Stimulated activated CD8-positive, alpha-beta memory T cell treated with anti-CD3 and anti-CD28 coated beads, Interleukin-7, amount 100 ng/mL, for 1 hour (primary cell): ENCODE measurements at places on chromosomes 5 and 9.
A peak's percentile ranks its signal among the peaks of the same experiment; 100 is the strongest.

DNA sequence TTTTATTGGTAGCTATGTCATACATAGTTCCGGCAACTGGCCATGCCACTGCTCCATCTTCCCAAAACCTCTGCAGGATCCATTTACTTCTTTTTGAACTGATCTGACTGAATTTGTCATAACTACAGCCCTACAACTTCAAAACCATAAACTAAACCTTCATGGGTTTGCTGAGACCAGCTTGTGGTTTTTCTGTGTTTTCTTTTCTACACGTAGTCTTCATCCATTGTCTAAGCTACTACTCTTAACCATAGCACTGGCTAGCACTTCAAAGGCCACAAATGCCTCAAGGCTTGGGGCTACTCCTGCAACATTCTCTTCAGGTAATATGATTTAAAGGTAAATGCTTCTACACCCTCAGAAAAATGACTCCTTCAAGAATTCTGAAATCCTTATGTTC, 9.0 kb upstream of the KIF2A start:
- no peak for DNase-seq

DNA sequence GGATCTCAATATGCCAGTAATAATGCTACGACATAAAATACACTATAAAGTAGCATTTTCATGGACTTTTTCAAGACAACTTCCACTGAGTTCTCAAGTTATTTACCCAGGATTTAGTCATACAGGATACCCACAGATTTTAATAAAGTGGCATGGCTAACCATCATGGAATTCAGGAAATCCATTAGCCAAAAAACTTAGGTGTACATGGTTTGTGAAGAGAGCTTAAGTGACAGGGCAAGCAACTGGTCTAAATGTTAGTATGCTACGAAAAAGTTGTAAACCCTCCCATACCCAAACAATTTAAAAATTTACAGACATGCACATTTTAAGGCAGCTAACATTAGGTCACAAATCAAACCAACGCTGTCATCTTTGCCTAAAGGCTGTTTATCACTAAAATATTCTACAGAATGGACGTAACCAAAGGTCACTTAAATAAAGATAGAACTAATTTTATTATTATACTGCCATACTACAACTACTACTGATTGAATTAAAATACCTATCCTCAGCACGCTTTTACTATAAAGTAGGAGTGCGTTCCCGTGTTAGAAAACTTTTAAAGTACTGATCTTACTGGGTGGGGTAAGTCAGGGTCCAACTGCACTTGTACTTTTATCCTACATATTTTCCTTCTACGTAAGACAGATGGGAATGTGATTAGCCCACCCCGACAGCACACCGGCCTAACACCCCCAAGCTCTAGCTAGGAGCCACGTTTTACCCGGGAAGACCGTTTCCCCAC, 1.1 kb downstream of the UBTD2 start:
- no peak for DNase-seq

GRCh38 chr9:106697750-106698502, 165.0 kb upstream of the ZNF462 start:
- no peak for DNase-seq

DNA sequence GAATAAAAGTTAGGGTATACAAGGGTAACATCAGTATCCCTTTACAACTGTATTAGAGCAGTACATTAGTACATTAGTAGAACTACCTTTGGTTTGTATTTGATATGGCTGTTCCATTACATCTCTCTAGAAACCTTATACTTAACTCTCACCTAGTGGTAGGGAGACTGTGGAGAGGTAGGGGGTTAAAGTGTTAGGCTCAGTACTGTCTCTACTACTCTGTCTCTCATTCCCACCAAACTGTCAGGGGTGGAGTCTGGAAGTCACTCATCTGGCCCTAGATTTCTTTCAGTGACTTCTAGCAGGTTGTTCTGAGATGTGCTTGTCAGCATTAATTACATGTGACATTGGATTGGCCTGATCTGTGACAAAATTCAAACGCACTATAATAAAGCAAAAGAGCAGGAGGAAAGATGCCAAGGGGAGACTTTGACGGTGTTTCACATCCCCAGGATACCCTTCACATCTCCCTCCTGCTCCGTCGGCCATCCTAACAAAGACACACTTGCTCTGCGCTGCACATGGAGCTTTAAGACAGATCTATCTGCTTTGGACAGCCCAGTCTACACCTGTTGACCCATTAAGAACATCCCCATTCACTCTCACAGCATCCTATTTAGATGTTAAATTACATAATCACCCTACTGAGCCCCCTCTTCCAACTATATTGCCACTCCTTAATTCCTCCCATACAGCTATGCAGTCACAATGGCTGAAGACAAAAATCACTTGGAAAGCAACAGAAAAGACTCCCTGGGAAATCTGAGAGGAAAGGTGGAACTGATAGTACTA, 1043.0 kb upstream of the DMAC1 start:
- no peak for DNase-seq

DNA sequence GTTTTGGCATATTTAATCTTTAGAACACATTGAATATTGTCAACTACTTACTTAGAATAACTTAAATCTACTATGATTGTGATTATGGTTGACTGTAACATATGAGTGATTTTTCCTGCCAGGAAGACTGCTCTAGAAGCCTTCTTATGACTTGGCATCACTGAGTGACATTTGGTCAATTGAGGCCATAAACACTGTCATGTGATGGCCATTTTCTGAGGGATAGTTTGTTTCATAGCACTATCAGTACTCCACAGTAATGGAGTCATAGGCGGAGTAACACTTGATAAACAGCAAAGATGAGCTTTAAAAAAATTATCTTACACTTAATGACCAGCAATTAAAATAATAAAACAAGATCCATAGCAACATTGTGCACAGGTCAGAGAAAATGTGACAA, 31.0 kb downstream of the C9orf40 start:
- DNase-seq: no peak

GRCh38 chr9:121592265-121592664, 59.2 kb upstream of the DAB2IP start:
- no peak for DNase-seq

DNA sequence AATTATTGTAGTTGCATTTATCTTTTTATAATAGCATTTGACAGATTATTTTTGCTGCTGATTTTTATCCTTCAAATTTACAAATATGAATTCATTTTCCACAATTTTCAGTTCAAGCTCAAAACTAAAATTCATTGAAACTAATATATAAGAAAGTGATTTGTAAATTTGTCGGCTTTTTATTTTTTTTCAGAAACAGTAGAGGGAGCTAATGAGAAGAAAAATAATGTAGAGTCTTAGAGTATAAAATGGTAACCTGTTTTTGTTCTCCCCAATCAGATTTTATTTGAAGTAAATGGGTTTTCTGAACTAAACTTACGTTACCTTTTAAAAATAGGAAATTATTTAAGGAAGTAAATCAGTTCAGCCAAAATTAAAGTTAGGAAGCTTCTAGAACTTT, 19.2 kb downstream of the PRRC1 start:
- no peak for DNase-seq

DNA sequence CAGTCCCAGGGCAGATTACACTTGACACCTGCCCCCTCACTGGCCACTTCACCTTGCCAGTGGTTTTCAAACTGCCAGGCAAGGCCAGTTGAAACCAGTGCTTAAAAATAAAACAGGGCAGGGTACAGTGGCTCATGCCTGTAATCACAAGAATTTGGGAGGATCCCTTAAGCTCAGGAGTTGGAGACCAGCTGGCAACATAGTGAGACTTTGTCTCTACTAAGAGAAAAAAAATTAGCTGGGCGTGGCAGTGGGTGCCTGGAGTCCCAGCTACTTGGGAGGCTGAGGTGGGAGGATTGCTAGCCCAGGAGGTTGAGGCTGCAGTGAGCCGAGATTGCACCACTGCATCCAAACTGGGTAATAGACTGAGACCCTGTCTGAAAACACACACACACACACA, 58.1 kb downstream of the ROPN1L start:
- no peak for DNase-seq

DNA sequence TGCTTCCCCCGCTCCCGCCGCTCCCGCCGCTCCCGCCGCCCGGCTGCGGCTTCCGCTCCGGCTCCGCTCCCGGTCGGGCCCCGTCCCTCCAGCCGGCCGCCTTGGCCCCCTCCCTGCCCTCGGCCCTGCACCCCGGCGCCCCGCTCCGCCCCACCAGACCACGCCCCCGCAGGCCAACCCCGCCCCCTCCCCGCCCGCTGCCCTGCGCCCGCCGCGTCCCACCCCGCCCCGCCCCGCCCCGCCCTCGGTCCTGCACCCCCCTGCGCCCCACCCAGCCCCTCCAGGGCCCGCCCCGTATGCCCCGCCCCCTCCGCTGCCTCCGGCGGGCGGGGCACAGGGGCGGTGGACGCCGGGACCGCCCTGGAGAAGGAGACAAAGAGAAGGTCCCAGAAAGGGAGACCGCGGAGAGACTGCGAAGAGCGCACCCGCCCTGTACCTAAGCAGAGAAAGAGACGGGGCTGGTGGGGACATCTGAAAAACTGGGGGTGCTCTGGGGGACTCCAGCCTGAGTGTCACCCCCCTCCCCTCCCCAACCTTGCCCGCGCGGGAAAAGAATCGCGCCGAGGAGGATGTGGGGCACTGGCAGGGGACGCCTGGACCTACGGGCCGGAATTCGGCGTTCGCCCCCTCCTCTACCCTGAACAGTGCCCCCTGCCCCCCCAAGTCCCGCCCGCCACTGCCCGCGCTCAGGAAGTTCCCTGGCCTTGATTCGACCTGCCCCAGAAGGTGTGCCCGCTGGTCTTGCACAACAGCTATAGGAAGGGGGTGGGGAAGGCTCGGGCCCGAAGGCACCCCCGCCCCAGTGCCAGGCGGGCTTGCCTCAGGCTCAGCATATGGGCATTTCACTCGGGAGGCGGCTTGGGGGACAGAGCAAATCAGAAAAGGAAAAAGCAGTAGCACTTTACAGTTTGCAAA, 42.8 kb upstream of the STXBP1 start:
- peak; percentile 59 for DNase-seq

DNA sequence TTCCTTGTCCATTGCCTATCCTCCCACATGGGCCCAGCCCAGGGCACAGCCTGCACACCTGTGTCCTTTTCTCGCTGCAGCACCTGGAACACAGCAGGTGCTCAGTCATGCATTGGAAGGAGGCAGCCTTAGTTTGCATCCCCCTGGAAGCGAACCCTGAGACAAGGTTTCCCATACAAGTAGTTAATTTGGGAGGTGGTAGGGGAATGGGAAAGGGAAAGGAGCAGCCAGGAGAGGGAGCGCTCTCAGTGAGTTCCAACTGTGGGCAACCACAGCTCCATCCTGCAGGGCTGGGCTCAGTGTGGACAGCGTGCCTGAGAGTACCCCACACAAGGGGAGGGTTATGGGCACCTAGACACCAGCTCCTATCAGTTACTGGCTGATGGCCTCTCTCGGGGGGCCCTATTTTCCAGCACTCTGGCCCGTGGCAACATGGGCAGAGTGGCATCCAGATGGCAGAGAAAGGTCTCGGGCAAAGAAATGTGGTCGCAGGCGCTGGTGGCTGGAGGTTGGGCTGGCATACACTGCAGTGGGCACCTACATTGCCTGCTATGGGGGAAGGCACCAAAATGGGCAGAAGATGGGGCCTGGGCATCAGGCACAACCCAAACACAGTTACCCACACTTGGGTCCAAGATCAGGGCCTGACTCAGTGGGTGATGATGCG, 50.1 kb downstream of the TSPAN17 start:
- DNase-seq: no peak

DNA sequence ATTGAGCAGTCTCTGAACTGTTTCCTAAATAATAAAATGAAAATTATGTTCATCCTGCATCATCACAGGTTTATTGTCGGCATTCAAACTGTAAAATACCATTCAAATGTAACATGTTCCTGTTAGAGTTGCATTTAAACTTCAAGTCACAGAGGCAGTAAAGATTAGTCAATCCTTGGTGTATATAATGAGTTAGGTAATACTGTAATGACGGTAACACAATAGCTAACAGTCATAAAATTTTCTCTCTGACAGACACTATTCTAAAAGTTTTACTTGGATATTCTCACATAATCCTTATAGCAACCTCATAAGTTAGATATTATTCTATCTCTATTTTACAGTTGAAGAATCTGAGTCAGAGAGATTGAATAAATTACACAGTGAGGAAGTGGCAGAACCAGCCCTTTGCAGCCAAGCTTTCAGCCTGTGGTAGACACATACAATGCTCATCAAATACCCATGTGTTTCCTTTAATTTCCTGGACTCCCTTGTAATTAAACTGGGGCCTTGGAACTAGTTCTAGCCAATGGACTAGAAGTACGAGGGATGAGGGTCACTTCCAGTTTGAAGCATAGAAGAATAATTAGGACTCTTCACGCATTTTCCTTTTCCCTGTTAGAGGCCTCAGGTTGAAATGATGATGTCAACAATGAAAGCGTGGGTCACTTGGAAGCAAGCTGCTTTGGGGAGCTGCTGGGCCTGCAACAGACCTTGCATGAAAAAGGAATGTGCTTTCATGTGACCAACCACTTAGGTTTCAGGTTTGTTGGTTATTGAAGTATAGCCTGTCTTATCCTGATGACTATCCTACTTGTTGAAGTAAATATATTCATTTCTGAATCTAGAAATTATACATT, 12.3 kb upstream of the CAST start:
- no peak for DNase-seq

GRCh38 chr5:137581776-137582175, 82.7 kb upstream of the SPOCK1 start:
- DNase-seq: no peak

DNA sequence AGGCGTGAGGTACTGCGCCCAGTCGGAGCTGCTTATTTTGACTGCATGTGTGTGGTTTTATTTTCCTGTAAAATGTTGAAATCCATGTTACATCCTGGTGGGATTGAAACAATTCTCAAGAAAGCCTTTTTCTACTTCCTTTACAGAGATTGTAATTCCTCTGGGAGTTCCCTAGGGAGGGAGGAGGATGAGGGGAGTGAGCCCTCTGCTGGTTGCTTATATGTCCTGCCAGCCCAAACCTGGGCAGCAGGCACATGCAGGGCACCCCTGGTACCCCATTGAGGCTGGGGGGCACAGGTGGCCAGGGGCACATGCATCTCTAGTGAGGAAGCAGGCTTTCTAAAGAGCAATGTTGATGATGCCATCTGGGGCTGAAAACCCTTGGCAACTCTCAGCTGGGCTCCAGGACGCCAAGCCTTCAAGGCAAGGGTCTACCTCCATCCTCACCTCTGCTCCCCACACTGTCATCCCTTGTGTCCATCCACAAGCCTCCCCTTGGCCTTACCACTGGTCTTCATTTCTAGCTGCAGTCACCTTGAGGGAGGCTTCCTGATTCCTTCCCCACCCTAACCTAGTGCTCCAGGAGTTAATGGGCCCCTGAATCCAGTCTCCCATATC, 84.7 kb upstream of the TNFSF8 start:
- DNase-seq: no peak
